ENCODE measurements at places on chromosomes 5 and 9.
A peak's percentile ranks its signal among the peaks of the same experiment; 100 is the strongest.

DNA sequence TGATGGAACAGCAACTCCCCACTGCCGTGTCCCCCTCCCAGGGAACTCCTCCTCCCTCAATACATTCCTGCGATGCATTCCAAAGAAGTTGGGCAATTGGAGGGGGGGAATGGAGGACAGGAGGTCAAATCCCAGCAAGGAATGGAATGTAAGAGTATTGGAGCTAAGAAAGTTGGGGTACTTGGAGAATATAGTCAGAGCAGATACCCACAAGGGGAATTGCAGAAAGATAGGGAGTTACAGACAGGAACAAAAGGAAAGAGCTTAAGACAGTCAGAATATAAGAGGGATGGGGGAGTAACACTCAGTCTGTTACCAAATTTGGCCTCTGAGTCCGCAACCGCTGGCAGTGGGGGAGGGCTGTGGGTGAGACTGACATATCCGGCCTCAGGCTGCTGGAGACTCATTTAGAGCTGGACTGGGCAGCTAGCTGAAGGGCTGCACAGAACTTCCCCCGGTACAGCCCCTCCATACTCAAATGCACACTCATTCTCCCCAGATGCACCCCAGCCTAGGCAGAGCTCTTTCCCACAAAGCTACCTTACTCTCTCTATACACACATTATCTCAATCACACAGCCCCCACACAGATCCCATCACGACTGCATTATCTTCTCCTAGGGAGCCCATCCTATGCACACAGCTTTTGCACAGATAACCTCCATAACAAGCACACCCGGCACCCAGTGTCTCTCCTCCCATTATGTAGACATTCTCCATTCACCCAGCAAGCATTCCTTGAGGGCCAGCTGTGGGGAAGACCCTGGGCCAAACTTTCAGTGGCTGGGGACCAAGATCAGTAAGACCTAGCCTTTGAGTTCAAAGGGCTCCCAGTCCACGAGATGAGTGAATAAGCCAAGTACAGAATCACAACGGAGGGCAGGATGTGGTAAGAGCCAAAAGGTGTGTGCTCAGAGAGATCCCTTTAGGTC, 3.7 kb downstream of the TLN1 start:
- no peak for DNase-seq

- DNase-seq = no peak
These were observed 1949.0 kb upstream of the WWC1 start for GRCh38 chr5:166342402-166342801.

DNA sequence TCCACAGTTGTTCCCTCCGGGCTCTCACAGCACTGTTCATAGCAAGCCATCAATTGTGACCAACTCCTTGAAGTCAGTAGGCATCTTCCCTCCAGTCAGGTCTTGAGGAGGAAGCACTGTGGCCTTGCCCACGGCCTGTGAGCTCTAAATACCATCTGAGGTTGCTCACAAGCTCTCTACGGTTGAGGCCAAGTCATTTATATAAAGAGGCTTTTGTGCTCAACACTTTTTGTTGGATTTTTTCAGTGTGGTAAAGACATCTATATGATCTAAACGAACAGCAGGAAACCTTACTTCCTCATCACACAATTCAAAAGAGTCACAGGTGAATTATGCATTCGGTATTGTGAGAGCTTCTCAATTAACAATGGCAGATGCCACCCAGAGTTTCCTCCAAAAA, 97.3 kb downstream of the ZNF462 start:
- no peak for DNase-seq

DNA sequence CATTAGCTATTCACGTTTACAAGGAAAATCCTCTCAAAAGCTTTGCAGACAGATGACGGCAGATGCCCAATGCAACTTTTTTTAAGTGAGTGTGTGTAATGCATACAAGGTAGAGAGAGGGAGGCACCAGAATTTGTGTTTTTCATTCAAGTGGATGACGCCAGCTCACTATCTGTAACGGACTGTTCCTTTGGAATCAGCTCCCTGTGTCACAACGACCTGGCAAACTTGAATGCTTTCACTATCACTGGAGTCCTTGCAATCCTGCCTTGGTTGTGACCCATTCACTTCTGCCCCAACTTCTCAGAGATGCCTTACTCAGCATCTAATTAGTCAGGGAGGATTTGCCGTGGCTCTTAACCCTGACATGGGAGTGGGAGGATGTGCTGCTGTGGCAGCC, 148.5 kb downstream of the BNC2 start:
- no peak for DNase-seq

GRCh38 chr5:142826093-142826492, 55.9 kb downstream of the ARHGAP26 start:
- DNase-seq = no peak

GRCh38 chr9:113580041-113580953, 116.8 kb downstream of the RGS3 start:
- DNase-seq = peak; percentile 47

- DNase-seq = no peak
These were observed 4.6 kb downstream of the NRG2 start for GRCh38 chr5:140038373-140038957.

- no peak for DNase-seq
These were observed 263.5 kb downstream of the NTRK2 start for GRCh38 chr9:84932915-84933527.

DNA sequence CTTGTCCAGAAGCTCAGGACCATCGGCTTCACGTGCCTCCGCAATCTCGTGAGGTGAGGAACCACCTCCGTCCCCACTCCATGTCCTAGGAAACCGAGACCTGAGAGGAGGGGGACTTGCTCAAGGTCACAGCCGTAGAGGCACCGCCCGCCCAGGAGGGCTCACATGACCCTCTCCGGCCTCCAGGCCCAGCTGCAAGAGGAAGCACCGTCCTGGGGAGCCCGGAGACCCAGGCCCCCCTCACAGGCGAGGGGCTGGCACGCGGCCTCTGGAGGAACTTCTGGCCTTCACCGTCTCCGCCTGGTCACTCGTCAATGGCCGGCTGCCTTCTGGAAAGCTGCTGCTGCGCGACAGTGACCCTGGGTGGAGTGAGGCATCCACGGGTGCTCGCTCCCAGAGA, 24.2 kb downstream of the FAM78A start:
- no peak for DNase-seq

GRCh38 chr9:114434878-114435311, 47.1 kb upstream of the AKNA start:
- no peak for DNase-seq

DNA sequence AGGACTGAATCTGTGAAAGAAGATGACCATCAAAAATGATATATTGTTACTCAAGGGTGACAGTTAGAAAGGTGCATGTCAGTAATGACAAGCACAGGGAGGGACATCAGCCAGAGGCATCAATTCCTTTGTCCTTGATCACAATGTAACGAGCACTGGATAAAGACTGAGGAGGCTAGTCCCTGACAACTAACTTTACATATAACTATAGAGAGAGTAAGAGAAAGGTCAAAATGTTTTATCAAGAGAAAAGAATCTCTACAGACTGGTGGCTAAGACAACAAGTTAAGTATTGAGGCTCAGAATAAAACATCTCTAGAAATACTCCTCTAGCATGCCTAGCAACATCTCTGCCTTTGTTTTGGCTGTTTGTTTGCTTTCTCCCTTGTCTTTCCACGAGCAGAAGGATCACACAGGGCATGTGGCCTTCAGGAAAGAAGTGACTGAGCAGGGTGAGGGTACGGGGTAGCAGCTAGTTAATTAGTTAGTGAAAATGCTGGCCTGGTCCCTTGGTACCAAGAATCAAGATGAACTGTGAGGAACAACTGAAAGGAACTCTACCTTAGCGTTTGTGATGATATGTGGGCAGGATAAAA, 724.1 kb upstream of the MEF2C start:
- DNase-seq = no peak

- DNase-seq = no peak
These were observed 884.7 kb upstream of the ARRDC3 start for GRCh38 chr5:92267830-92268229.
